ENCODE measurements at places on chromosomes 2 and 18. TPM values are rescaled to one million over a fixed set of nuclear protein-coding genes. Genes with fewer than 3 reads are reported as not detected.

GRCh38 chr18:43405097-43405496 lies 127.8 kb upstream of the SYT4 start:
- DNase-seq: no peak

DNA sequence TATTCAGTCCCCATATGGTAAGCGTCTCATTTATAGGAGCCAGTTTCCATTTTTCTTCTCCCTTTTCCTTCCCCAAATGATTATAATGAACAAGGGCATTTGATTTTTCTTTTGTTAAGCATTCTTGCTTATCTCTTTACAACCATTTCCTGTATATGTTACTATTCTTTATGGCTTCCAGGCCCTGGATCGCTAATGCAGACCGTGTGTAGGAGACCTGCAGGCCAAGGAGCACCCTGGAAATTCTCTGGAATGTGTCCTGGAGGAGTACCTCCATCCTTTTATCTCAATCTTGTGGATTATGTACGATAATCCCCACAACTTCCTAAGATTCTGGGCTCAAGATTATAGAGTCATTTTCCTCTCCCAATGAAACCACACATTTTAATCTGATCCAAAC lies 439.6 kb upstream of the MMADHC start:
- DNase-seq: no peak

- no peak for DNase-seq
These were observed 108.7 kb downstream of the FEZ2 start for GRCh38 chr2:36489281-36489680.

DNA sequence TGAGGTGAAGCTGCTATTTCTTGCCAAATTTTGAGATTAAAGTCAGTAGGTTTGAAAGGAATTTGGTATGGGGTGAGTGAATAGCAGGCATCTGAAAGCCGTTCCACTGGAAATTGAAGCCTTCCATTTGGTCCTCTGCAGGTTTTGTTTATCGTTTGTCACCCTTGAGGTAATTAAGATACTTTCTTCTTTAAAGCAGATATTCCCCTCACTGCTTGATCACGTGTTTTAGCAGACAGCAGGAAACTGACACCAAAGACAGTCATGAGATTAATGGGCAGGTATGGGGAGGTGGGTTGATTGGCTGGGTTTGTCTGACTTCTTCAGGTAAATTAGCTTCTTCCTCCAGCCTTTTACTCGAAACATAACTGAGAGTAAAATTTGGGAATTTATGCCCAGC lies 10.7 kb downstream of the LPIN1 start:
- no peak for DNase-seq

DNA sequence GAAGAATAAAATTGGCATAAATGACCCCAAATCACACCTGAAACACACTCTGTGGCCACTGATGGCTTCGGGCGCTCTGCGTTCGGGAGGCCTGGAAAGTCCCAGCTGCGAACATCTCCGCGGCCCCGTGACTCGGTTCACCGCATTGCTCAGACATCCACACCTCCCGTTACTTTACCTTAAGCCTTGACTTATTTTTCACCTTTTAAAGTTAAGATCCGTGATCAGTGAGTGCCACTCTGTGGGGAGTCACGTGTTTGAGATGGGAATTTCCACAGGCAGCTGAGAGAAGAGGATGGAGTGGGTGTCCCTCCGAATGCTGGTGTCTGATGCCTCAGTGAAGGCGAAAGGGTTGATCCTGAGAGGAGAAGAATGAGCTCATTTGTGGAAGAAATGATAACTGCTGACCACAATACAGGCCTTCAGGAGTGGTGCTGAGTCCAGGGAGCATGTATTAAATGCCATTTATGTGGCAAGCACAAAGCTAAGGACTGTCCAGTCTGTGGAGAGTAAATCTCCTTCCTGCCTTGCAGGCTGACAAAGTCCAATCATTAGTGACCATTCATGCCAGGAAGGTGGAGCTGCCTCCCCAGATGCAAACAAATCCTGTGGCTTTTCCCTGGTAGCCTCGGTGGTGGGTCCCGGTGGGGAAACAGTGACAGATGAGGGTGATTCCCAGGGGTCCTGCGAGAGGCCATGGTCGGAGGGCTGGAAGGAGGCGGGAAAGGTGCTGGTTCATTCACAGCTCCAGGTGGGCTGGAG lies 168.8 kb downstream of the RTP5 start:
- no peak for DNase-seq

SERPINB10 gene
- 0.40 TPM for polyA plus RNA-seq

- DNase-seq: no peak
These were observed 39.1 kb downstream of the TMEFF2 start for GRCh38 chr2:192155511-192156118.

DNA sequence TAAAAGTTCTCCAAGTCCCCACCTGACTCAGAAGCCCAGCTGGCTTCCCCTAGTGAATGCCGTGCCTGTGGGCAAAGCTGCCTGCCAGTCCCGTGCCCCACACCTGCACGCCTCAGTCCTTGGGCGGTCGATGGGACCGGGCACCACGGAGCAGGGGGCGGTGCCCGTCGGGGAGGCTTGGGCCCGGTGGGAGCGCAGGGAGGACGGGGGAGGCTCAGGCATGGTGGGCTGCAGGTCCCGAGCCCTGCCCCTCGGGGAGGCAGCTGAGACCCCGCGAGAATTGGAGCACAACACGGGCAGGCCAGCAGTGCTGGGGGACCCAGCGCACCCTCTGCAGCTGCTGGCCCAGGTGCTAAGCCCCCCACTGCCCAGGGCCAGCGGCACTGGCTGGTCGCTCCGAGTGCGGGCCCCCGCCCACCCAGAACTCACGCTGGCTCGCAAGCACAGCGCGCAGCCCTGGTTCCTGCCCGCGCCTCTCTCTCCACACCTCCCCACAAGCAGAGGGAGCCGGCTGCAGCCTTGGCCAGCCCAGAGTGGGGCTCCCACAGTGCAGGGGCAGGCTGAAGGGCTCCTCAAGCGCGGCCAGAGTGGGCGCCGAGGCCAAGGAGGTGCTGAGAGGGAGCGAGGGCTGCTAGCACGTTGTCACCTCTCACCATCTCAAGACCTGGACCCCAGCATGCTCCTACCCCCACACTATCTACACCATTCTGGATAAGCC lies 215.5 kb downstream of the TNS1 start:
- no peak for DNase-seq

GRCh38 chr2:37472959-37473358 lies 128.5 kb downstream of the QPCT start:
- DNase-seq: no peak

DNA sequence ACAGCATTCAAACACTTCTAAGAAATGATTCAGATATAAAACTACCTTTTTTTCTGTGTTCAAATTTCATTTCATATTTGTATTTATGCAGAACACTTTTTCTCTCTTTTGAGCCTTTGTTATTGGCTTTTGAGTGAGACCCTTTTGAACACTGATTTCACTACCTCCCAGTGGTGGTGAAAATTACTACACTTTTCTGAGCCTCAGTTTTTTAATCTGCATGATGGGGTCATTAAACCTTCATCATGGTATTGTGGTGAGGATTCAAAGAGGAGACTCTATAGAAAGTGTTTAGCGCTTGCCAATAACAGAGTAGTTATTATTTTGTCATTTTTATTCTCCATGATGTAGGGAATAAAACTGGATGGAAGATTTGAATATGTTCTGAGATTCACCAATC lies 169.8 kb downstream of the THSD7B start:
- DNase-seq: no peak

- DNase-seq: peak; percentile 100
These were observed 555 bp downstream of the TMEM18 start for GRCh38 chr2:676647-677055.

GRCh38 chr2:196080526-196080925 lies 11.9 kb upstream of the DNAH7 start:
- DNase-seq: no peak

LHCGR gene
- polyA plus RNA-seq: 0.19 TPM

DNA sequence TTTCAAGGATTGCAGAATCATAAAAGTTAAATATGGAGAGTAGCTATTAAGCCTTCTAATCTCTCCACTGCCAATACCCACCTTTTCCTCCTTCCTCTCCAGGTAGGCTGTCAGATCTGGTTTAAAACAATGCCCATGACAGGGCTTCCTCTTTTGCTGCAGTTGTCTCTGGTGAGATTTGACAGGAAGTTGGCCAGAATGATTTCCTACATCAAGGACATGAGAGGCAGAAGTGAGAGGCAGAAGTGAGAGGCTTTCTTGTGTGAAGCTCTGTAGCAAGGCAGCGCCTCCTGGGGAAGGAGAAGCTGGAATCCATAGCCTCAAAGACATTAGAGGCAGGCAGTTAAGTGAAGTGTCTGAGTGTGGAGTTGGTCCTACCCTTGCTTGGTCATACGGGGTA lies 385.7 kb downstream of the HRH4 start:
- DNase-seq: no peak

- no peak for DNase-seq
These were observed 94.9 kb upstream of the FZD7 start for GRCh38 chr2:201938781-201939180.

Measured in left lung (tissue), 14 donors.